Esophagus squamous epithelium (tissue), 5 donors: ENCODE measurements at places on chromosomes 11 and 22. TPM values are rescaled to one million over a fixed set of nuclear protein-coding genes. Genes with fewer than 3 reads are reported as not detected.

Gene KCTD14
- 1.3 TPM for total RNA-seq

DNA sequence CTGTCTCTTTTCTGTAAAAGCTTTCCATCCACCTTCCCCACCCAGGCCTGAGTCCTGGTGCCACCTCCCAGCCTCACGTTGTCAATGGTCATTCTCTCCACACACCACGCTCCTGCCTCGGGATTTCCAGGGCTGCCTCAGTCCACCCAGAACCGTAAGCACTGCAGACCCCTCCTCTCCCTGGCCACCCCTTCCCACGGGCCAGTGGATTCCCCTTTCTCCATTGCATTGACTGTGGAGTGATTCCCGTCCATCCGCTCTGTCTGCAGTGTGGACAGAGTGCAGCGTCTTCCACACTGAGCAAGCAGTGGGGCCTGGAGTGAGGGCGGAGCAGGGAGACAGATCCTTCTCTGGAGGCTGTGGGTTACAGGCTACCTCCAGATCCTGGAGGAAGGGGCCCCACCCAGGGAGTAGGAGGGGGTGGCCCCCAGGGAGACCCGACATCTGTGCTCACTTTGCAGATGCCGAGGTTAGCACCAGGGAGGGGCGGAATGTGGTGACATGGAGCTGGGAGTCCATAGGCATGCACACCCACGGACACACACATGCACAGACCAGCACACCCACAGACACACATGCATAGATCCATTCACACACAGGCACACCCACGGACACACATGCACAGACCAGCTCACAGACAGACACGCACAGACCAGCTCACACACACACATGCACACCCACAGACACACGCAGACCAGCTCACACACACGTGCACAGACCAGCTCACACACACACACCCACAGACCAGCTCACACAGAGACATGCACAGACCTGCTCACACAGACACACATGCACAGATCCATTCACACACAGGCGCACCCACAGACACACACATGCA is 109.6 kb upstream of the B3GAT1 start:
- no peak for DNase-seq

- DNase-seq = no peak
These were observed 37.1 kb upstream of the THY1 start for GRCh38 chr11:119460097-119460496.

Gene BACE1-AS
- total RNA-seq = 5.3 TPM

DNA sequence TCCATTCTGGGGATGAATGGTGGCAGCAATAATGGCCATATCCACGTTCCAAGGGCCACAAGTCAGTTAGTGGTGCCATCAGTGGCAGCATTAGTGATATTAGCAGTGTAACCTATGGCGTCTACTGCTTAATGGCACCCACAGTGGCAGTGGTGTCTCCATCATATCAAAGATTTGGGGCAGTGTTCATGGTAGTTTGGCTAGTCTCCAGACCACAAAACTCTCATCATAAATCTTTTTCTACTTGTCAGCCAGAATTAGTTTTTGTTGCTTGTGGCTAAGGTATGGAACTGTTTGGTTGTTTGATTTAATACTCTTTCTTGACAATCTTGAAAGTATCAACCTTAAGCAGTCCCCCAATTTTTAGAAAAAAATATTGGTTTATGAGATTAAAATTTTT is 45.1 kb upstream of the DEUP1 start:
- DNase-seq = no peak

DNA sequence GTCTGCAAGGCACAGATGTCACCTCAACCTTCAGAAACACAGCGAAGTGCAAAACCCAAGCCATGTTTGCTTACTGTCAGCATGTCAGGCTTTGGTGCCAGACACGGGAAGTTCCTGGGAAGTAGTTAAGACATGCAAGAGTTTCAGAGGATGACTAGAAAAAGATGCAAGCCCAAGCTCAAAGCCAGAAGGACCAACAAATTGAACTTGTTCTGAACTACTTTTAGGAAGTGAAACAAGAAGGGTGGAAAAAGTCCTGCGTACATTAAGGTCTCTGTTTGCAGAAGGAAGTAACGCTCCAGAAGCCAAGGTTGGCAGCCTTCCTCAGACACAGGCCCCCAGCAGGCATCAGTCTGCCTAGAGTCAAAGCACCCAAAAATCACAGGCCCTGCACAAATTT is 2.6 kb downstream of the AP1B1 start:
- no peak for DNase-seq

Gene COX8A
- total RNA-seq = 724 TPM

Gene CEP126
- 3.8 TPM for total RNA-seq

GRCh38 chr22:48248901-48249455 is 1486.5 kb downstream of the TBC1D22A start:
- DNase-seq = no peak

DNA sequence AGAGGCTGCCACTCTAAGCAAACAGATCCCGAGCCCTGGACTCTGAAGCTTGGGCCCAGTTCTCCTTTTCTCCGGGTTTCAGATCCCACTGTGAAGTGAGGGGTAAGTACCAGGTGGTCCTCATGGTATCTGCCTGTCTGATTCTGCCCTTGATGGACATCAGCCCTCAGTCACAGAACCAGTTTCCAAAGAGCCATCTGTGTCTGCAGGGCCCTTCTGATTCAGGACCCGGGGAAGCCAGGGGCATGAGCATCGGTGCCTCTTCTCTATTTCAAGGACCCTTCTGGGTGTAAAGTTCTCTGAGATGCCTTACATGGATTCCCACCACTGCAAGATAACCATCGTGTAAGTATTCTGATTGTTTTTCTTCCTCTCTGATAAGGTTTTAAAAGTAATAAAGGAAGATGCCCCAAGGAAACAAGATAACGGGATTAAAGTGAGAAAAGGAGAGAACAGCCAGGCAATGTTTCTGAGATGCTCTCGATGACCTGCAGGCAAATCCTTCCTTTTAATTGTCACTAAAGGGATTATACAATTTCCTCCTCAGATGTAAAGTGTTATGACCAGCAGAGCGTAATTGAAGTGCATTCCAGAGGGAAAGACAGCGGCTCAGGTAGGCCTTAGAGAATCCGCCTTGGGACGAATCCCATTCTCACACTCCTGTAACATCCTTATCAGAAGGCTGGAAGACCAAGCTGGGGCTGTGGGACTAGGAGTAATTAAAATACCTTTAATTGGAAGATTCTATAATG is 924.3 kb downstream of the TBC1D22A start:
- no peak for DNase-seq

DNA sequence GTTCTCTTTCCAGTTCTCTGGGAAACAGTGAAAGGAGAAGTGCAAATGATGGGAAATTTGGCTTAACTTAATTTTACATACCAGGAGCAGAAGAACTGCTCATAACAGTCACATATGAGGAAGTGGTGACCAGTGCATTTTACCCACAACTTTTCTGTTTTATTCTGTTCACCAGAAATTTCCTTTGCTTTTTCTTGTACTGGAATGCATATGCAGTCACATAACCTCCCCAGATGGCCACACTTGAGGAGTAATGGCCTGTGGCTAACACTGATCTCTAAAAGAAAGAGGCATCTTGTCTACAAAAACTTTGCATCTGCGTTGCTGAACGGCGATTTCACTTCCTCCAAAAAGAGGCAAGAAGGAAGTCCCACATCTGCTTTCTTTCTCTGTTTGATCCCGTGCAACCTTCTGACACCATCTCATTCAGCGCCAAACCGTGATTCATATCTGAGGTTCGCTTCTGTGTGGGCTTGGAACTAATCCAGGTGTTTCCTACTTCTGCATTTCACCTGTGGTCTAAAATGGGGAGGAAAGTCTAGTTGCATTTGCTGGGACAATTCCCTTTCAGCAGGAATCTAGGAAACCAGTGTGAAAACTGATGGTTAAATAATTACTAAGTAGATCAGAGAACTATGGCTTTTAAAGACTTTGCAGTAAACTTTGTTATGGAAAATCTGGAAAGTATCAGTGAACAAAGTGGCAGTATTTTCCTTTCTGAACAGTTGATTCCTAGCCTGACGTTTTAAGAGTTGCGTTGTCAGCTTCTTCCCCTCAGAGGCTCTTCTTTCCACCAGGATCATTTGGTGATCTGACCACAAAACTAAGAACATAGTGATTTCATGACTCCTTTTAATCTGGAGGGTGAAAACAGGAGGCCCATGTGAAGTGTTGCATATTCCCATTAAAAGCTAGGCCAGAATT is 4.2 kb upstream of the MPEG1 start:
- no peak for DNase-seq

DNA sequence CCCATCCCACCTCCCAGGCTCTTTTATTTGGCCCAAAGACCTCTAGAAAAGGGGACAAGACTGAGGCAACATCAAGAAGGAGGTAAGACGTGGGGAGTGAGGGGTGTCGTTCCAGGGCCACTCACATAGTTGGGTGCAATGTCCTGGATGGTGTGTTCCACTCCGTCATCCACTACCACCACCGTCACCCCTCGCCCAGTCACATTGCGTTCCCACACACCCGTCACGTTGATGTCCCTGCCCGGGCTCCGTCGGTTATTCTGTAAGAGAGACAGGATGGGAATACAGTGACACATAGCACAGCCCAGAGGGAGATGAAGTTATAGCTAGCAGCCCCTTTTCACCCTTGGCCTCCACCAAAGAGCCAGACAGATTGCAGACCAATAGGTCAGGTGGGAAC is 3.8 kb downstream of the PCSK7 start:
- no peak for DNase-seq

Gene GVQW3
- total RNA-seq = 0.95 TPM

DNA sequence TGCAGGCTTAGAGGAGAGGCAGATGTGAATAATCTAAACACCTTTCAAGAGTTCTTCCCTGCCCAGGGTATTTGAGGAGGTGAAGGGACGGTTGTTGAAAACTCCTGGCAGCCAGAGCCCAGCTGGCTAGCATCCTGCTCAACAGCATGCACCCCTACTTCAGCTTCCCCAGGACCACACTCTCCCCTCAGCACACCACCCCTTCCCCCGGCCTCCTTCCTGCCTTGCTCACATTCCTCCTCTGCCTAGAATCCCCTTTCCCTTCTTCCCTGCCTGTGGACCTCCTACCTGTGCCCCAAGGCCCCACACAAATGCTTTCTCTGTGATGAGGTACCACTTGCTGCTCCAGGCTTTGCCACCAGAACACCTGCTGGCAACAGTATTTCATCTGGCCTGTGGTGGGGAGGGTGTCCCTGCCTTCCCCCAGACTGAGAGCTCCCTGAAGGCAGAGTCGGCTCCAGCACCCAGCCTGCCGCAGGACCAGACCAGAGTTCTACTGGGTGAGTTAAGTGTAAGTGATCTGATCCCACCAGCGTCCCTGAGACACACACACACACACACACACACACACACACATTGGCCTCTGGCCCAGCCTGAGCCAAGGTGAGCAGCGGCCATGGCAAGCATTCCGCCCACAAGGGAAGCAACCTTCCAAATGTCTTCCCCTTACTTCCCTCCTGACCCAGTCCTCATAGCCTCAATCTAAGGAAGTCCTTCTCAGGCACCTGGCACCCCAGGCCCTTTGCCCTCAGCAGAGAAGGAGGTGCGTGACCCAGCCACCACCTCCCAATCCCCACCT is 79.5 kb downstream of the PDE2A start:
- no peak for DNase-seq

DNA sequence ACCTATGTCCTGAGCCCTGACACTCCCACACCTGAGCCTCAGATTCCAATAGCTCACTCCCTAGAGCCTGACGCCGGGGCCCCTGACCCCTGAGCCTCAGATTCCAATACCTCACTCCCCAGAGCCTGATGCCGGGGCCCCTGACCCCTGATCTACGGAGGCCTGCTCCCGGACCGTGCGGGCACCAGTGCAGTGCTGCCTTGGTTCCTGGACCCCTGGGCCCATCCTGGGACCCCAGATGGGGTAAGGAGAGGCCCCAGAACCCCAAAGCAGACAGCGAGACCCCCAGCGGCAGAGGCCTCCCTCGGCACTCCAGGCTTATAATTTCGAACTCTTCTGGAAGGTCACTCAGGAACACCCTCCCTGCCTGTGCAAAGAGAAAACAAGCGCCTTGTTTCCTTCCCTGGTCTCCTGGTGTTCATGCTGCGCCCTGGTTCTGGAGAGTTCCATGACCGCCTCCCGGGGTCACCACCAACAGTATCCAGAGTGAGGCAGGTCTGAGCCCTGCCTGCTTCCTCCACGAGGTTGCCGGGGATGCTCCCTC is 7.5 kb downstream of the SUSD2 start:
- no peak for DNase-seq

DNA sequence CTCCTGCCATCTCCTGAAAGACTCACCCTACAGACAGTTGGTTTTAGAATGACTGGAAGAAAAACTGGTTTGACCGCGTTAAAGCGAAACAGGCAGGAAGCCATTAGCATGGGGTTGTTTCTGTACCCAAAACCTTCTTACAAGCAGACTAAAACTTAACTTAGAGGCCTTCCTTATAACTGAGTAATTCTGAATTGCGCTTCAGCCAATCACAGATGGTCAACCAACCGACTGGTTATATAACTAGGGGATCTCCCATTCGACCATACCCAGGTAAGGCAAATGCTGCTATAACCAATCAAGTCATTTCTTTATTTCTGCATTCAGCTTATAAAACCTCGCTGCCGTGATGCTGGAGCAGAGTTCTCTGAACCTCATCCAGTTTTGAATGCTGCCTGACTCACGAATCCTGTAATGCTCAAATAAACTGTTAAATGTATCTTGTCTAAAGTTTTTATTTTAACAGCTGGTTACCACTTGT is 87.8 kb upstream of the DRD2 start:
- DNase-seq = no peak

GRCh38 chr11:75083217-75083605 is 13.5 kb downstream of the OR2AT4 start:
- DNase-seq = no peak

- no peak for DNase-seq
These were observed 42.1 kb upstream of the ISX start for GRCh38 chr22:35023692-35024363.

GRCh38 chr11:126790550-126791081 is 210.0 kb downstream of the KIRREL3 start:
- DNase-seq = no peak

Gene KIF18A
- 9.1 TPM for total RNA-seq

DNA sequence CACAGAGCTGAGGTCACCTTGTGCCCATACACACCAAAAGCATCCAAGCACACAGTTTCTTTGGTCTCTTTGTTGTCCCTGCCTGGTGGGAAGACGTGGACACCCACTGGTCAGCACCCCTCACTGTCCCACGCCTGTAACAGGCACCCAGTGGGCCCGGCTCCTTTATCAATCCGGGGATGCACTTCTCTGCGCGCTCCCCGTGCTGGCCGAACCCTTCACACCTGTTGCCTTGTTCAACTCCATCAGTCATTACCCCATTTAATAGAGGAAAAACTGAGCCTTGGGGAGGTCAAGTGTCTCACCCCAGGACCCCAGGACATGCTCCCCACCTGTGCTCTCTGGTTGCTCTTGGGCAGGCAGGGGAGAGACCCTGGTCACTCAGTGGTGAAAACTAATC is 49.7 kb upstream of the FGF3 start:
- DNase-seq = no peak

GRCh38 chr11:134230339-134230738 is 5.9 kb downstream of the VPS26B start:
- DNase-seq = no peak

- DNase-seq = no peak
These were observed 14.5 kb downstream of the RPL27A start for GRCh38 chr11:8697054-8697453.

GRCh38 chr22:48053486-48053885 is 1291.0 kb downstream of the TBC1D22A start:
- no peak for DNase-seq

- DNase-seq = no peak
These were observed 91.2 kb upstream of the DBX1 start for GRCh38 chr11:20251496-20251895.

Gene TIRAP
- 8.2 TPM for total RNA-seq

- DNase-seq = no peak
These were observed 7.7 kb downstream of the LIF start for GRCh38 chr22:30238661-30239487.
